ENCODE measurements at places on chromosomes 1 and 21.

GRCh38 chr1:229205854-229206253 is 65.1 kb upstream of the RAB4A start:
- no peak for DNase-seq

DNA sequence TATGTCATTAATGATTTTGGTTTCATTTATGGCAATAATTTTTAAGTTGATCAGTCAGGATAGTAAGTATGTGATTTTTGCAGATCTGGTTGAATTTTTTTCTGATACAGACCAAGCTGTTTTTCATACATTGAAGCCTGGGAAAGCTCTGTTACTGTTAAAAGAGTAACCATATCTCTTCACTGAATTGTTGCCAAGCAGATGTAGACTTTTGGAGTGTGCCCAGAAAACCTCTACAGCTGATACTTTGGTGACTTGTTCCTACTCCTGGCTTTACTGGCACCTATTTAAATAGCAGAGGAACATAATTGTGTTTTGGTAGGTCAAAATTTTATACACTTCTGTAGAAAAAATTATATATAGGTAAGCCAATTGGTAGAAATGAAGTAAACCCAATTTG is 49.4 kb downstream of the NFIA start:
- peak; percentile 37 for DNase-seq

- DNase-seq: peak; percentile 69
These were observed 26.6 kb downstream of the TENT5C start for GRCh38 chr1:117632269-117633067.

DNA sequence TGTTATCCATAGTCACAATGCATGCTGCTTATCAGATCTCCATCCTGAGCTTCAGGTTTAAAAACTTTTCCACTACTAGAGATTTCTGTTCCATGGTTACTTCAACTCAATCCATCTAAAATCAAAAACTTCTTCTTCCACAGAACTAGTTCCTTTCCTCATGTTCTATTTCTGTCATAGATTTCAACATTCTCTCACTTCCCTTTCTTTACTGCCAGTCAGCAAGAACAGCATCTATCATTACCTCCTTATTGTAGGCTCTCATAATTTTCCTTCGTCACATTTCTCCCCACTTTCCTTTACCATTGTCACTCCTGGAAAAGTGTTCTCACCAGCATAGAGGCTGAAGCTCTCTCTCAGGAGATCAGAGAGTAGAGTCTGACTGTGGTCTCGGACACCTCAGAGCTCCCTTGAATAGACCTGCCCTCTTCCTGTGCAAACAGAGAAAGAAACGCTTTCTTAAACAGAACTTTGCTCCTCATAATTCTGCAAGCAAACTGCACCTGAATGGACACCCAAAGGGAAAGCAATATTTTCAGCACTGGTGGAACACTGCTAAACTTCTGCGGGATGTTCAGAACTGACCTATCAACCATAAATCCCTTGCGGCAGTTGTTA is 48.7 kb upstream of the KIRREL1 start:
- DNase-seq: no peak

DNA sequence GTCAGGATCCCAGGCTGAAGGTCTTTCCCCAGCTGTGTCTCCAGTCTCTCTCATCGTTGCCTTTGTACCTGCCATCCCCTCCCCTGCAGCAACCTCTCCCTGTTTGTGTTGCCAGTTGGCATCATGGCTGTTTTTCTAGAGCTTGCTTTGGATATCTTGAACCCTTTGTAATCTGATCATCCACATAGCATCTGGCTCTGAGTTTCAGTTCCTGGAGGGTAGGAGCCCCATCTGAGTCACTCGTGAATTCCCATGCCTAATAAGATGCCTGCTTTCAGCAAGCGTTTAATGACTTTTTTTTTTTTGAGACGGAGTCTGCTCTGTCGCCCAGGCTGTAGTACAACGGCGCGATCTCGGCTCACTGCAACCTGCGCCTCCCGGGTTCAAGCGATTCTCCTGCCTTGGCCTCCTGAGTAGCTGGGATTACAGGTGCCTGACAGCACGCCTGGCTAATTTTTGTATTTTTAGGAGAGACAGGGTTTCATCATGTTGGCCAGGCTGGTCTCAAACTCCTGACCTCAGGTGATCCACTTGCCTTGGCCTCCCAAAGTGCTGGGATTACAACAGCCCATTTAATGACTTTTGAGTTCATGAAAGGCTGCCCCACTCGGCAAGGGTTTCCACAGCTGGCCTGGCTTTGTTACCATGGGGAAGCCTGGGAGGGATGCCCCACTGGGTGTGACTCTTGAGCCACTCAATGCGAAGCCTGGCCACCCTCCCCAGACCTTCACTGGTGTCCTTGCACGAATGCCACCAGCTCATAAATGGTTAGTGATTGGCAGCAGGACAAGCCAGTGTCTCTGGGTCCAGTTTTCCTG is 11.9 kb downstream of the ALPL start:
- DNase-seq: peak; percentile 54

GRCh38 chr1:245234217-245235081 is 79.7 kb downstream of the KIF26B start:
- peak; percentile 99 for DNase-seq

GRCh38 chr1:23394684-23395083 is 25.0 kb upstream of the ZNF436 start:
- DNase-seq: no peak

DNA sequence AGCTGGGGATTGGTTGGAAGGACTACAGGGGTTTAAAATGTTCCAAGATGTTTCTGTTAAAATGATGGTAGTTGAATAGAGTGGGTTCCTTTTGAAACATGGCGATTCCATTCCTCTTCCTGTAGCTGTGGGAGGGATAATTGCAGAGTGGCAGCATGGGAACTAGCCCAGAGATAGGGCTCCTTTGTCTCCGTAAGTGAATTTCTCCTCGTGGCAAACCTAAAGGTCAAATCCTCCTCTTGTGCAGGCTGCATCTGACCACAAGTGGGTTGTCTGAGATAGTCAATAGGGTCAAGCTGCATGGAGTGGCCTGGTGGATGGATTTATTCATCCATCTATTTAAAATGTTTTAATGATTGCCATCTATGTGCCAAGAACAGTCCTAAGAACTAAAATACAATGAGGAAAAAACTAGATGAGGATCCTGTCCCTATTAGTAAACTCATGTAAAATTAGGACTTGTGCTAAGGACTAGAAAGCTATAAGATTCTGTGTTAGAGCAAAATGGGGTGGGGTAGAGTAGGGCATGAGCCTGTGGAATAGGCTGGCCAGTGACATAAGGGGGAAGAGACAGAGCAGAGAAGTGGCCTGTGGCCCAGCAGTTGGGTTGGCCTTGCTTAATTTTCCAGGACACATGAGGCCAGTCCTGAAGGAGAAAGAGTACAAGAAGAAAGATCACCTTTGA is 89.1 kb upstream of the IVNS1ABP start:
- no peak for DNase-seq

- DNase-seq: no peak
These were observed 51.6 kb downstream of the FAM163A start for GRCh38 chr1:179794669-179795068.

GRCh38 chr1:230441183-230442029 is 15.3 kb upstream of the PGBD5 start:
- DNase-seq: peak; percentile 84

DNA sequence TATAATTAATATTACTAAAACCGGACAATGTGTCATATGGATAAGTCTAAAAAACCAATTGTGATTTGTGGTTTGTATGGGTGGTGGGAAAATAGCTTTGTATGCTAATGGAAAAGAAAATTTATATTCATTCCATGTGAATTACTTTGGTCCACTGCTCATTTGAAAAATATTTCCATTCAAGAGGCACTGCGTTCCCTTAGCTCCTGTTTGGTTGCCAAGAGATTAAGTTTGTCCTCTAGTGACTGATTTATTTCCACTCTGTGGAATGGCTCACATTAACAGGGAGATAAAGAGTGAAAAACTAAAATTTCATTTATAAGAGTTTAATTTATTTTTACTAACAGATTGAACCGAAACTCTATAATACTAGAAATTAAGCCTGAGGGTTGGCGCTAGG is 744.1 kb upstream of the CHRM3 start:
- peak; percentile 13 for DNase-seq

GRCh38 chr1:232416026-232416568 is 213.8 kb downstream of the SIPA1L2 start:
- peak; percentile 23 for DNase-seq

DNA sequence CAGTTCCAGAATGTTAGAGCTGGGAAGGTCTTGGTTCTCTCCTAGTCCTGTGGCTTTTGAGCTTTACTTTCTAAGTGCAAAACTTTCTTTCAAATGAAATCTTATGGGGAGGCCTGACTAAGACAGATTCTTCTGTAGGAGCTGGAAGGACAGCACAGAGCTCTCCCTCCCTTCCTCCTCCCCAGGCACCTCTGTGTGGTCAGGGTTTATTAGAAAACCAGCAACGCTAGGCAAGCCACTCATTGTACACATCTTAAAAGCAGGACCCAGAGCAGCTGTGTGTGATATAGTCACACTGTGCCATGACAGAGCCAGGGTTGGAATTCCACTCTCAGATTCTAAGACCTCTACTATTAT is 241.1 kb upstream of the RAB4A start:
- no peak for DNase-seq

- no peak for DNase-seq
These were observed 154.2 kb downstream of the ZNF326 start for GRCh38 chr1:90149101-90149500.

- no peak for DNase-seq
These were observed 11.3 kb downstream of the CACHD1 start for GRCh38 chr1:64480999-64481772.

DNA sequence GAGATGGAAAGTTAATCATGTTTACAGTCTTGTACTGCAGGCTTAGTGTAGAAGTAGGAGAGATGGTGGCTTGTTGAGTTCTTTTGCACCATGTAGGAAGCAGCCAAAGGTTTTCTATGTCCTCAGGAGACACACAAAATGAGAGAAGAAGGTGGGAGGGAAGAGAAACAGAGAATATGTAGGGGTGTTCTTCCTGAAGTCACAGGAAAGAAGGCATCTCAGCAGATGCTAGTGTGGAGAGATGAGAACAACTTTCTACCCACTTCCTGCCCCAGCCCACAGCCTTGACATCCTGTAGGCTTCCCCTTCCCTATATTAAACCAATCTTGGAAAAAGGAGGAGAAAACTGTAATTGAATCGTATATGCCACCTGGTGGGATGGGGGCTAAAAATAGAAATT is 217.0 kb downstream of the S1PR1 start:
- DNase-seq: no peak

DNA sequence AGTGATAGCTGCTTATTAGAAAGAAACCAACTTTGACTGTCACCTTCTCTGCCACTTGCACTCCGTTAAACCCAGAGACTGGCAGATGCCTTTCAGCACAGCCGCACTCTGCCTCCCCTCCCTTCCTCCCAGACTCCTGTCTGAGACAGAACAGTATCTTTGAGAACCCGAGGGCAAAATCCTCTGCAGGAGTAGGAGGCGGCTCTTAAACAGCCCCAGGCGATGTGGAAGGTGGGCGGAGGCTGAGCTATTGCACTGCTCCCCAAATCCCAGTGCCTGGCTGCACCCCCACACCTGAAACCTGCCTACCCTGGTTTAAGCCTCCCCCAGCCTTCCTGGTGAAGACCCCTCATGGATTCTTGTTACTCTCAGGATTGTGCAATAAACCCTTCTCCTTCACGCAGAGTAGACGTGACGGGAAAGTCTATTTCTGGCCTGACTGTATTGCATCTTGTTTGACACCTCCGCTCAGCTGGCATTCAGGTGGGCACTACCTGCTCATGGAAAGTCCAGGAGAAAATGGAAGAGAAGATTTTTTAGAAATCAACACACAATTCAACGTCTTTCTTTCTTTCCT is 34.4 kb upstream of the IGSF21 start:
- no peak for DNase-seq

- no peak for DNase-seq
These were observed 2.4 kb upstream of the PTGFRN start for GRCh38 chr1:116907351-116907750.

- no peak for DNase-seq
These were observed 413.3 kb upstream of the ZRANB2 start for GRCh38 chr1:71494163-71494562.

GRCh38 chr1:35968396-35968795 is 37.5 kb downstream of the AGO3 start:
- no peak for DNase-seq

DNA sequence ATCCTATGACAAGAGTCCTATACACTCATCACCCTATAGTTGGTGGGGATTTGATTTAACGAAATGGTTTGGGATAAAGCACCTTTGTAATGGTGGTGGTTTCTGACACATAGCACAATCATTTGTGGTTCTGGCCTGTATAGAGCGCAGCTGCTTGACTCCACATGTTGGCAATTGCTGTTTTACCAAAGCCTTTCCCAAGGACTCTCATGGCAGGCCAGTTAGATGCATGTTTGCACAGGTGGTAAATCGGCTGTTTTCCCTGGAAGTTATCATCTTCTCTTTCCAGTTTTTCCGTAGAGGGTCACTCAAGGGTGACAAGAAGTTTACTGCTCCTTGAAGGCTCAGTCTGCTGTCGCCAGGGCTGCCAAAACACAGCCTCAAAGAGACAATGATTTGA is 17.1 kb upstream of the XPR1 start:
- peak; percentile 70 for DNase-seq

GRCh38 chr1:8348777-8349472 is 31.0 kb downstream of the SLC45A1 start:
- DNase-seq: peak; percentile 56

- DNase-seq: peak; percentile 93
These were observed 12.0 kb downstream of the SYT11 start for GRCh38 chr1:155871390-155871789.

- DNase-seq: peak; percentile 75
These were observed 267.3 kb upstream of the DUSP10 start for GRCh38 chr1:222009105-222009730.

DNA sequence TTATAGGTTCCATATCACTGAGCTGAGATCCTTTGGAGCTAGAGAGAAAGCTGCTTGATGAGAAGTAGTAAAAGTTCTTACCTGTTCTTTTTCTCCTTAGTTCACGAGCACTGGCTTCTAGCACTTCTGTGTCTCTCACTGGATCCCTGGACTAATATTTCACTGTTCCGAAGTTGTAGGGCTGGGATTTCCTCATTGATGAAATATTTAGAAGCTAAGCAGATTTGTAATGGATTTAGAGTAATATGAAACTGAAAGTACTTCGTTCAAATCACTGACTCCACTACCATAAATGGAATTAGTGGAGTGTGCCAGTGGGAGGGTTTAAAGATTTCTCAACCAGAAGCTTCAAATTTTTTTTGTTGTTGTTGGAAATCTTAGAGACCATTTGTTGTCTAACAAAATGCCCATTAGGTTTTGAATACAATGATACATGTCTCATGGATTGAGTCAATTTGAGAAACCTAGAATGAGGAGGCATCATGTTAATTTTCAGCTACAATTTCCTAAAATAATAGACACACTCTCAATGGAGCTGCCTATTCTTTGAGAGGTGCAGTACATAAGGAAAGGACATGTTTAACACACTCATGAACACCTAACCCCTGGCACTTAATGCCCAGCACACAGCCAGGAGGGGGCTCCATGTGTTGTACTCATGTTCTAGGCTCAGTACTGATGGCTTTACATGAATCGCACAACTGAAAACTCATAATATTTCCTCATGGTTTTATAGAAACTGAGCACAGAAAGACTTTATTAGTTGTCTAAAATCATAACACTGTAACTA is at the start of gene GBP1:
TSS of gene GBP1 (minus strand) at position 130 of the 790 bp plus-strand sequence. CDS start 1,974 bp downstream, outside the sequence.
- peak; percentile 5 for DNase-seq

- DNase-seq: no peak
These were observed 71.8 kb downstream of the CLSTN1 start for GRCh38 chr1:9751971-9752370.
